ENCODE measurements at places on chromosomes 5 and 9.

DNA sequence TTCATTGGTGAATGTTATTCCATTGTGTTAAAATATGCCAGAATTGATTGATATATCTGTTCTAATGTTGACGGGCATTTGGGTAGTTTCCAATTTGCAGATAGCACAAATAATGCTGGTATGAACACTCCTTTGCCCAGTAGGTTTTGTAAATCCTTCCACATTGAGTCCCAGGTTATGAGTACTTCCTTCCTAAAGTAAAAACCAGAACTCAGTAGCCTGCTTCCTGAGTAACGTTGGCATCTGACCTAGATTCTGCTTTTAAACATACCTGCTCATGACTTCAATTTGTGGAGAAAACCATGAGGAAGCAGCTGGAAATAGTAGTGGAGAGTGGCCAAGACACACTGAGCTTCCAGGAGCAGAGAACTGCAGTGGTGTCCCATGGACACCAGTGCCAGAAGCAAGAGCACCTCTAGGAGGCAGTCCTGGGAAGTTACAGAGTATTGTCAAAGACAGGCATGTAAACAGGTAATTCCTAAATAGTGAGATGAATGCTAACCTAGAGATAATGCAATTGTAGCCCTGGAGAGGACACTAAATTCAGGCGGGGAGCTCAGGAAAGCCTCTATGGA is 24.3 kb upstream of the RASGRF2 start:
- no peak for DNase-seq

- DNase-seq = no peak
These were observed 274.8 kb downstream of the DENND1A start for GRCh38 chr9:123654994-123655637.

- no peak for DNase-seq
These were observed 179.7 kb upstream of the HAPLN1 start for GRCh38 chr5:83900306-83900705.

GRCh38 chr9:79259858-79260257 is 311.9 kb upstream of the TLE4 start:
- no peak for DNase-seq

- DNase-seq = no peak
These were observed 208.2 kb downstream of the SEC61B start for GRCh38 chr9:99430301-99430700.

GRCh38 chr5:1494780-1495524 is 28.8 kb downstream of the LPCAT1 start:
- no peak for DNase-seq

DNA sequence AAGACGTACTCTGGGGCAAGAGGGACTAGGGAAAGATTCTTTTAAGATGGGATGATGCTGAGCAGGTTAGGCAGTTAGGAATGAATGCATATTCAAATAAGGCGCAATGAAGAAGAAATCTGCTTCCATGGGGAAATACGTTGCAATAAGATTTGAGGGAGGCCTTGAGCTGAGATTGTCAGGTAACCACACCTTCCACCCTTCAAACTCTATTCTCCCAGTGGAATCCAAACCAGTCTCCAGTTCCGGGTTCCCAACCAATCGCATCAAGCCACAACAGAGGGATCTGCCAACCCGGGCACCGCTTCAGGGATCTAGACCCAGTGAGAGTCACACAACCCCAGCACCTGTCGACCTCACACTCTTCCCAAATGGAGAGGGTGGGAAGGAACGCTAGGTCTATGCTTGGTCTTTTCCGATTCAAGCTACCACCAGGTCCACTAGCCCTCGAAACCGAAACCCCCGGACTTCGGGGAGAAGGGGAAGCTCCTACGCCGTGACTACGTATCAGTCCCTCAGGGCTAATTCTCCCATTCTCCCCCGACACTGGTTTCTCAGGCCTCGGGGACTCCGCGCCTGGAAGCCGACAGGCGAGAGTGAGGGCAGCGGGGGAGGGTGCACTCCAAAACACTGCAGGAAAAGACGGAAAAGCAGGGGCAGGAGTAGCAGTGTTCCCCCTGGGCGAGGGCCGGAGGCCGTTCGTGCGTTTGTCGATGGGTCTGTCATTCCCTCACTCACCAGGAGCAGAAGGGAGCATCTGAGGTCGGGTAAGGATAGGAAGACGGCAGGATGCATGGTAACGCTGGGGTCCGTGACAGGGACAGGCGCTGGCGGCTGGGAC is 534 bp downstream of the ERP44 start:
- peak; percentile 5 for DNase-seq

DNA sequence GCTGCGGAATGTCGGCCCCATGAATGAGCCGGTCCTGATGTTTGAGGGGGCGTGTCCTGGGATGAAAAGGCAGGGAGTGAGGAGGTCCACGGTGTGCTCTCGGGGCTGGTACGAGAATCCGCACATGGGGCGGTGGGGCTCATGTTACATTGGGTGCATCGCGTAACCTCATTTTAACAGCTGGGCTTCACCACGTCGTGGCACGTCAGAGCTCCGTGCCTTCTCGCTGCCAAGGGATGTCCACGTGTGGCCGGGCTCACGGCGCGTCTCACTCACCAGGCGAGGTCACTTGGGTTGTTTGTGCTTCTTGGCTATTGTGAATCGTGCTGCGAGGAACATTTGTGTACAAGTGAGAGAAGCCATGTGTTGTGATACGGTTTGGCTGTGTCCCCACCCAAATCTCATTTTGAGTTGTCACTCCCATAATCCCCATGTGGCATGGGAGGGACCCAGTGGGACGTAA is 29.1 kb upstream of the IRX4 start:
- DNase-seq = no peak

DNA sequence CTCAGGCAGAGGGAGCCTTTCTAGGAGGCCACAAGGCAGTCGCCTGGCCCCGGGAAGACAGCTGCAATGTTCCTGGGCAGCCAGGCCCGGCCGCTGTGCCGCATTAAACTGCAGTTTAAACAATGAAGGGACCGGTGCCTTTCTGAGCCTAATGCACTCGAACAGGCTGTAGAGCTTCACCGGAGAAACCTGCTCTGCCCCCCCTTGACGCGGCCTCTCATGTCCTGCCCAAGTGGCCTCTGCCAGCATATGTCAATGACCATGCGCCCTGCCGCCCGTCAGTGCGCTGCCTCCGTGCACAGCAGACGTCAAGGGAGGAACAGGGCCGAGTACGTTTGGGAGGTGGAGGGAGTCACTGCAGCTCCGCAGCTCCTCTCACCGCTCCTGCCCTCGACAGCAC is 38.4 kb upstream of the BARHL1 start:
- DNase-seq = no peak

- DNase-seq = no peak
These were observed 19.8 kb upstream of the NUDT12 start for GRCh38 chr5:103582364-103582763.
